Right renal cortex interstitium (tissue), 3 donors: ENCODE measurements at places on chromosomes 1 and 21.

GRCh38 chr1:152502496-152503180 lies 8.0 kb upstream of the LCE5A start:
- no peak for DNase-seq

GRCh38 chr1:54922921-54923421 lies 36.0 kb upstream of the DHCR24 start:
- no peak for DNase-seq

DNA sequence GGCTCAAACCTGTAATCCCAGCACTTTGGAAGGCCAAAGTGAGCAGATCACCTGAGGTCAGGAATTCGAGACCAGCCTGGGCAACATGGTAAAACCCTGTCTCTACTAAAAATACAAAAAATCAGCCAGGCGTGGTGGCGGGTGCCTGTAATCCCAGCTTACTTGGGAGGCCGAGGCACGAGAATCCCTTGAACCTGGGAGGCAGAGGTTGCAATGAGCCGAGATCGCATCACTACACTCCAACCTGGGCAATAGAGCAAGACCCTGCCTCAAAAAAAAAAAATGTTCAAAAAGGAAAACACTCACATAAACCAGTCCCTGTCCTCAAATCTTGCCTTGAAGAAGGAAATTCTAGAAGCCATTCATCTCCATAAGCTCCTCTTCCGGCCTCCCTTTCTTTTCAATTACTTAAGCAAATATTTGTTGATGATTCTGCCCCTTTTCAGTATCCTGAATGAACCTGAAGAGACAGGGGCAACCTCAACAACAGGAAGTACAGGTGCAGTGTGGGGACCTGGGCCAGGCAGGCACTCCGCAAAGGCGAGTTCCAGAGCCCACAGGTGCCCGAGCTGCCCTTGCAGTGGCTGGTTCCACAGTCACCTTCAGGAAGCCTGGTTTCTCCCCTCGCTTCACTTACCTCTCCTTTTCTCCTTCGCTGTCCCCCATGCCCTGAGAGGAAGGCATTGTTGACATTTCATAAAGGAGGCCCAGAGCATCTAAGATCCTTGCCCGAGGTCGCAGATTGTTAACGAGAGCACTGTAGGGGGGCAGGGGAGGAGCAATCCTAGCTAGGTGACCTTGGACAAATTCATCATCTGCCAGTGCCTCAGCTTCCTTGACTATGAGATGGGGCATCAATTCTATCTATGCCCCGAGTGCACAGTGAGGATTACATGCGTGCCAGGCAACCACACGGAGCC lies 8.9 kb upstream of the LEFTY1 start:
- DNase-seq = no peak

- no peak for DNase-seq
Measured at GRCh38 chr21:45559216-45560105, 17.2 kb upstream of the SLC19A1 start.

DNA sequence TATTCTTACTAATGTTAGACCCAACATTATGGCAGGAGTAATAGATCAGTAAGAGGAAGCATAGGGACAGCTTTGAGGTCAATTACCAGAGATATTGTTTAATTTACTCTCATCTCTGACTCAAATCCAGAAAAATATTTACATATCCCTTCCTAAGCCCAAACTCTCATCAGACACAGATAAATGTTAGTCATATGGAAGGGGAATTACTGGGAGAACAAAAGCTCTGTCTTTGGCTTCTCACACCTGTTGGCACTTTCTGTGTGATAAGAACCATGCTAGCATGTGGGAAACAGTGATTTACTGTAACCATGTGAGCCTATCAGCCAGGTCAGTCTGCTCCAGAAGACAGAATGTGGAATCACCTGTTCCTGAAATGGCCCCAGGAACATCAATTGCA lies 72.4 kb downstream of the DUSP10 start:
- DNase-seq = no peak

DNA sequence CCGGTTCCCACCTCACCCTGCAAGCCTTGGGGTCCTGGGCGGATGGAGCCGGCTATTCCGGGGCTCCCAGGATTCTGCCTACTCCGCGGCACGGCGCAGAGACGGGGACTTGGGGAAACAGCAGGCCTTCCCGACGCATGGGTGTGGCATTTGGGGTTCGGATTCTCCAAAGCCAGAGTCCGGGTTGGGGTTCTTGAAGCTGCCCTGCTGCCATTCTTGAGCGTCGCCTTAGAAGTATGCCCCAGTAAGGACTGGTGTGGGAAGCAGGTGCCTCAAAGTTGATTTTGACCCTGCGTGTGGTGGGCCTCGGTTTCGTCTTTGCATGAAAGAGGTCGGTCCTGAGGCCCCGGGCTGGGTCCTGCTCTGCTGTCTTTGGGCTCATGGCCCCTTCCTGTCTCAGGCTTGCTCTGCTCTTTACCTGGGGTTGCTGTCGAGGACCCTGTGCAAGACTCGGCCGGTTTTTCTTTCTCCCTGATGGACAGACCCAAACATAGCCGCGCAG lies 696 bp downstream of the GUK1 start:
- no peak for DNase-seq

DNA sequence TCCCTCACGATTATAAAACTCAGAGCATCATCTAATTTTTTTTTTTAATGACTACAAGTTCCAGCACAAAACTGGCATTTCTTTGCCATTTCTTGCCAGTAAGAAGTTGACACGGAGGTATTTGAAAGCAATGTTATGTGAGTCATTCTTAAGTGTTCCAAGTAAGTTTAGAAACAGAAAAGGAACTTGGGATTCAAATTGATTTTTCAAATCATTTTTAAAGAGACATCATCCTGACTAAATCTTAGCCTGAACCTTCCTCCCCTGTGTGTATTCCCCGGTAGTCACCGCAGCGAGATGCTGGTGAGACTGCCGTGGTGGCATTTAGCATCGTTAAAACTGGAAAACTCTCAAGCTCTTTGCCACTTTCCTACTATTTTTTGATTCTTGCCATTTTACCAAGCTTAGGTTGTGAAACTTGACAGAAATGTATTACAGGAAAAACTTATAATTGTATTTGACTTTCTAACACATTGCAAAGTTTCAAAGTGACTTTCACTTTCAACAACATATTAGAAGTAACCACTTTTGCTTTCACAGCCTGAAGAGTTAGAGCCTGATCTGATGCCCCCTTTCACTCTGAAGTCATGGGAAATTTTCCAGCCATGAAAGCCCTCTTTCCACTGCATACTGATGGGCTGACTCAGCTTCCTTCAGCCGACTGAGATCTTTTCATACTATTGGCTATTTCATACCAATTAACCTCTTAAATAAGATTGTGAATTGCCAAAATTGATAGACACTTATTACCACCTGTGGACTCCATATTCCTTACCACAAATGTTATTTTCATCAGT lies 61.4 kb downstream of the OLFML2B start:
- no peak for DNase-seq

DNA sequence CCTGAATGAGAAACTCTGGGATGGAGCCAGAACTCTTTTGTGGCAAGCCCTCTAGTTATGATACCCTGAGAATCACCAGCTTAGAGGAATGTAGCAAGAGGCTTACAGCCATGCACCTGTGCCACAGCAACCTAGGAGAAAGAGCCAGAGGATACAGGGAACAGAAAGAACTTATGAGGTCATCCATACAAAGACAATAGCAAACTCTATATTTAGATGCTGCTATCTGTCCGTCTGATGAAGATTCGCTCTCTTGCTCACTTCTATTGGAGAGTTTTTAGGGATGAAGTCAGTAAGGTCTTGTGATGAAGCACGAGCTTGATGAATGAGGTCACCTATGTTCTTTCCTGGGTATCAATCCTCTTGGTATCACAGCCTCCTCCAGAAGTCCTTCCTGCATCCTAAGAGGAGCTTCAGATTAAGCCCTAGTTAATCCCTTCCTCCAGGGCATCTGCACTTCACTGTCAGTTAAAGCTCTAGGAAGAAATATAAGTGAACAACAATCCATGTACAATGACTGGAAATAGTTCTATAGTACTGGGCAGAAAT lies 185.6 kb downstream of the DAB1 start:
- no peak for DNase-seq

DNA sequence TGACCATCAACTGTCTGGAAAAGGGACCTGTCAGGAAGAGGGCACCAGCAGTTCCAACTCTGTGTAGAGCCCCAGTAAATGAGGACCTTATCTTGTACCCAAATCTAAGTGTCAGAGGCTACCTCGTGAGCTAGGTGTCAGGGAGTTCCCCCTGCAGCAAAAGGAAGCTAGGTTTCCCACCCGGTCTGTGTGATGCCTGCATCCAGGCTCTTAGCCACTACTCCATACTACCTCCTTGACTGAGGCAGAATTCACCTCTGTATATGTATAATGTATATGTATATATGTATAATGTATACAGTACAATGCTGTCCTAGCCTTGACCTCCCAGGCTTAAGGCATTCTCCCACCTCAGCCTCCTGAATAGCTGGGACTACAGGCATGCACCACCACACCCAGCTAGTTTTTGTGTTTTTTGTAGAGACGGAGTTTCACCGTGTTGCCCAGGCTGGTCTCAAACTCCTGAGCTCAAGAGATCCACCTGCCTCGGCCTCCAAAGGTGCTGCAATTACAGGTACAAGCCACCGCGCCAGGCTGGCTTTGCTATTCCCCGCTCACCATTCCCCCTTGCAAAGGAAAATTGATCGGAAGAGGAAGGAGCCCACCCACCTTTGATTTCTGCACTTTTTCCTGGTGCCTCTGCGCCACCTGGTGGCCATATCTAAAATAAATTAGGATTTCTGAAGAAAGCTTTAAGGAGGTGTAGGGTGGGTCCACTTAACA lies 15.7 kb upstream of the LUZP1 start:
- no peak for DNase-seq

- DNase-seq = no peak
Measured at GRCh38 chr1:206066479-206067171, 13.7 kb downstream of the RHEX start.

GRCh38 chr1:236151739-236152424 lies 9.5 kb downstream of the GPR137B start:
- no peak for DNase-seq

DNA sequence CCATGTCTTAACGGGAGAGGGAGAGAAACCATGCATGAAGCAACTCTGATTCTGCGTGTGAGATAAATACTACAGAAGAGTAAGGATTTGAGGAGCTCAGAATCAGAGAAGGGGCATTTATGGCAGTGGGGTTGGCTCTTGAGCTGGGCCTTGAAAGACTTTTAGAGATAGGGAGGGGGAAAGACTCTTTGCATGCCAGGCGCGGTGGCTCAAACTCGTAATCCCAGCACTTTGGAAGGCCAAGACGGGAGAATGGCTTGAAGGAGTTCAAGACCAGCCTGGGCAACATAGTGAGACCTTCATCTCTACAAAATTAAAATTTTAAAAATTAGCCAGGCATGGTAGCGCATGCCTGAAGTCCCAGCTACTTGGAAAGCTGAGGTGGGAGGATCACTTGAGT lies 672 bp downstream of the ARMH1 start:
- DNase-seq = no peak

DNA sequence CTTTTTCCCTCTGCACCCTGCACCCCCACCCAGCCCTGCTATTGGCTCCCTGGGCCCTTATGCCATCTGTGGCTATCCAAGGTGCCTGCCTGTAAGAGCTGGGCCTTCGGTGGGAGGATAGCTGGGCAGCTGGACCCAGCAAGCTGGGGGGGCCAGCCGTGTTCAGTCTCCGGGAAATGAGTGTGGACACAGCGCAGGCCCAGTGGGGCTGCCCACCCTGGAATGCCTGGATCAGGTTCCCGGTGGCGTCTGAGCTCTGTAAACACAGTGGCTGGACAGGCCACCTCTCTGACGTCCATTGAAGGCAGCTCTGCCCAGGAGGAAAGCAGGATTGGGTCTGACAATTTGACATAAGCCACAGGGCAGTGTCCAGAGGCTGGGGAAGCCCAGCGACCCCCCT lies 127.8 kb downstream of the FOXD2 start:
- DNase-seq = no peak

- no peak for DNase-seq
Measured at GRCh38 chr1:42806171-42806570, 10.8 kb upstream of the ERMAP start.

- no peak for DNase-seq
Measured at GRCh38 chr21:35658242-35658641, 402.1 kb downstream of the SETD4 start.

DNA sequence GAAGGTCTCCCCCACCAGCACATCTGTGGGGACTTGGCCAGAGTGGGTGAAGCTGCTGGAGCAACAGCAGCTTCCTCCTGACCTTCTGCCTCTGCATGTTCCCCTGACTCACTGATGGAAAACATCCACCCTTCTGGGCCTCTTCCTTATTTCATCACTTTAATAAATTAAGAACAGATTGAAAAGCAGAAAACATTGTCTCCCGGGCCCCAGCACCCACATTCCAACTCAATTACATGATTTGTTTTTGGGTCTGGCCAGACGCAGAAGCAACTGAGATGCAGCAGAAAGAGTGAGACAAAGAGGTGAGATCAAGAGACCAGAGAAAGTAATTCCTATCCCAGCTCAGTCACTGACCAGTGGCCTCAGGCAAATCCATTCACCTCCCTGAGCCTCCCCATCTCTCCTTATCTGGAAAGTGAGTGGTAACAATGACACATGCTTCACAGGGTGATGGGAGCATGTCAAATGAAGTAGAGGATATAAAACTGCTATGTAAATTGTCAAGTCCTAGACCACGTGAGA lies 157.1 kb downstream of the ELAVL4 start:
- DNase-seq = no peak

GRCh38 chr1:5856246-5856815 lies 135.9 kb downstream of the NPHP4 start:
- DNase-seq = no peak

DNA sequence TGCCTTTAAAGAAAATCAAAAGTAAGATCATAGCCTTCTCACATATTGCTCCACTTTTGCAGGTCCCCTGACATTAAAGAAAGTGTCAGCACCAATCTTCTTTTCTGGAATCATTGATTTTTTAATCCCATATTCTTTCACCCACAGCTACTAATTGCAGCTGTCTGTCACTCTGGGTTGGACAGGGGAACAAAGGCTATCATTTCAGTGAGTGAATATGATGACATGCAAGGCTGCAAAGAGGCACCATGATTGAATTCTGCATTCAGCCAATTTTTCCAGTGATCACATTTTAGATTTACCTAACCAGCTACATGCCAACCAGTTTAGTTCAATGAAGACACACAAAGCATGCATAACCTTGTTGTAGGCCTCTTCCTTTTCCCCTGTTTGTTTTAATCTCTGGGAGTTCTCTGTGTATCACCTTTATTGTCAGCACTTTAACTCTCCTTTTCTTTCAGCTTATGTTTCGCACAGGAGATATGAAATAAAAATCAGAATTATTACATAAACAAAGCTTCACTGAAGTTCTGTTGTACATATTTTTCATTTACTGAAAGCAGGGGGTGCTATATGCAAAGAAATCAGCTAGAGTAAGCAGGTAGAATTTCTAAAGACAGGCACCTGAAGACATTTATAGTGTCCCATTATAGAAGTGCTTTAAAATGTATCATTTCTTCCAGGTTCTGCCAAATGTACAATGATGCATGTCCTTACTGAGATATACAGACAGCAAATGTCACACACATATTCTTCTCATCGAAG lies 584.8 kb downstream of the PLA2G4A start:
- no peak for DNase-seq

DNA sequence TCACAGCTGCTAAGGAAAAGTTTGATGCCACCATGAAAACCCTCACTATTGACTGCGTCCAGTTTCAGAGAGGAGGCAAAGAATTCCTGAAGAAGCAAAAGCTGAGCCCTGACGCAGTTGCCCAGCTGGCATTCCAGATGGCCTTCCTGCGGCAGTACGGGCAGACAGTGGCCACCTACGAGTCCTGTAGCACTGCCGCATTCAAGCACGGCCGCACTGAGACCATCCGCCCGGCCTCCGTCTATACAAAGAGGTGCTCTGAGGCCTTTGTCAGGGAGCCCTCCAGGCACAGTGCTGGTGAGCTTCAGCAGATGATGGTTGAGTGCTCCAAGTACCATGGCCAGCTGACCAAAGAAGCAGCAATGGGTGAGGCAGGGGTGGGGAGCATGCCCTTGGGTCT lies 9.5 kb downstream of the CZIB start:
- DNase-seq = no peak

GRCh38 chr1:44604157-44604955 lies 69.9 kb downstream of the TMEM53 start:
- no peak for DNase-seq
